ENCODE measurements at places on chromosomes 6 and 20.
A peak's percentile ranks its signal among the peaks of the same experiment; 100 is the strongest.

DNA sequence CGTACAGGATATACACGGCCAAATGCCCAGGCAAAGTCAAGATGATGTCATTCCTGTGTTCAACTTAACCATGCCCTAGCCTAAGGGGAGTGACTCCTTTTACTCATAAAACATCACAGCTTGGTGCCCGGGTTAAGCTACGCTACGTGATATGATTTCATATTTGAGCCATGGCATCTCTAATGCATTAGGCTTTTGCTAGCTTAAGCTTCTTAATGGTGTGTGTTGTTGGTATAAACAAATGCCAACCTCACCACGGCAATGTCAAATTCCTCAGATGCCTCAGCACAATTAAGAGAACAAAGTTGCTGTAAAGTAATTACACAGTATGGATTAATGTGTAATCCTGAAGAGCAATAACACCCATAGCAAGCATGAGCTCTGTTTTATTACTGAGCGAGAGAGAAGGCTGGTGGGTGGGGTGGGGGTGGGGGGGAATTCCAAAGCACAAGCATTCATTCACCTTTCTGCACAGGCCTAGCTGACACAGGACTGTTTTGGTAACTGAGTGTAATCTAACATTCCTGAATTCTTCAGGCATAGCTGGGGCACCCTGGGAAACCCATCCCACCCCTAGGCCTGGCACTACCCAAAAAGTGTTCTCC lies 44.7 kb upstream of the CNKSR3 start:
- DNase-seq: no peak

GRCh38 chr6:119343167-119343566 lies 6.4 kb downstream of the MAN1A1 start:
- no peak for DNase-seq

DNA sequence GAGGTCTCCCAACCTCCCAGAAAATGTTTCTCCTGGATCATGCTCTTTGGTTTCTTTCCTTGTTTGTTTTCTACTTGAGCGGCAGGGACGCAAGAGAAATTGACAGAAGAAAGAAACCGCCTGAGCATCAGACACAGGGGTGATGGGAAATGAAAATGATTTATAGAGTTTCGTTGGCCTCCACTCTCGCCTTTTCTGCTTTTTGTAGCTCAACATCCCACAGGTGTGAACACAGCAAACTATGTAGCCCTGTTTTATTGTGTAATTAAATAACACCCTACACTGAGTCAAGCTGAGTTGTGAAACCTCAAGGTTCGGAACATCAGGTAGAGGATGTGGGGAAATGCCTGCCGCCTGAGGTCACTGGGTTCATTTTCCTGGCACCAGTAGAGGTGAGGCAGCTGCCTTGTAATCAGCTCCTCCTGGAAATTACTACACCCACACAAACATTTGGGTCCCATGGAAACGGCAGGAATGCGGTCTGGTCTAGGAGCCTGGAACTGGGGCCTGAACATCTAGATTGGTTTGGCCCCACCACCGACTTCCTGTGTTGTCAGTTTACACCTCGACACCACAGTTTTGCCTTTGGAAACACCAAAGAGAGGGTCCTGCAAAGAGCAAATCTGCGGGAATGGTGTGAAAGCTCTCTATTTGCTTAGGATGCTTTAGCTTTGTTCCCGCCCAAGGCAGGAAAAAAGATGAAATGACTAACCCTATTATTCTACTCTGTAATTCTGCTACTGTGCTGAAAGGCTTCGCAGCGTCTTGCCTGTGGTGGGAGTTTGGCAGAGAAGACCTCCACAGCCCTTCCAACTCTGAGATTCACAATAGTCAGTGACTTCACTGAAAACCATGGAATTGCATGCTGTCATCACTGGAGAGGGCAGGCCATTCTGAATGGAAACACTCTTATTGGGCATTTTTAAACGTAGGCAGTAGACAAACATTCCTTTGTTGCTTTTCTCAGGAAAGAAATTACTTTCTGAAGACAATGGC lies 53.0 kb downstream of the ADAT2 start:
- peak; percentile 79 for DNase-seq

DNA sequence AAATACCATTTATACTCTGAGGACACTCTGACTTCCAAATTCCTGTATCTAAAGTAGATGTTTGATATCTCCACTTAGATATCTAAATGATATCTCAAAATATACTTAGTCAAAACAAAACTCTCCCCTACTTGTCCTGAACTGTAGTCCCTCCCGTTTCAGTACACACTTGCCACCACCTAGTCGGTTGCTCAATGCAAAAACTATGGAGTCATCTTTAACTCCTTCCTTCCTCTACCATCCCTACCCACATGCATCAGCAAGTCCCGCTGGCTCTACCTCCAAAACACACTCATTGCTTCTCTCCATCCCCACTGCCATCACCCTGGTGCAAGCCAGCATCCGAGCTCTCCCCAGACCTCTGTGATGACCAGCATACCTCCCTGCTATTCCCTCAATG lies 13.2 kb downstream of the STX7 start:
- no peak for DNase-seq

DNA sequence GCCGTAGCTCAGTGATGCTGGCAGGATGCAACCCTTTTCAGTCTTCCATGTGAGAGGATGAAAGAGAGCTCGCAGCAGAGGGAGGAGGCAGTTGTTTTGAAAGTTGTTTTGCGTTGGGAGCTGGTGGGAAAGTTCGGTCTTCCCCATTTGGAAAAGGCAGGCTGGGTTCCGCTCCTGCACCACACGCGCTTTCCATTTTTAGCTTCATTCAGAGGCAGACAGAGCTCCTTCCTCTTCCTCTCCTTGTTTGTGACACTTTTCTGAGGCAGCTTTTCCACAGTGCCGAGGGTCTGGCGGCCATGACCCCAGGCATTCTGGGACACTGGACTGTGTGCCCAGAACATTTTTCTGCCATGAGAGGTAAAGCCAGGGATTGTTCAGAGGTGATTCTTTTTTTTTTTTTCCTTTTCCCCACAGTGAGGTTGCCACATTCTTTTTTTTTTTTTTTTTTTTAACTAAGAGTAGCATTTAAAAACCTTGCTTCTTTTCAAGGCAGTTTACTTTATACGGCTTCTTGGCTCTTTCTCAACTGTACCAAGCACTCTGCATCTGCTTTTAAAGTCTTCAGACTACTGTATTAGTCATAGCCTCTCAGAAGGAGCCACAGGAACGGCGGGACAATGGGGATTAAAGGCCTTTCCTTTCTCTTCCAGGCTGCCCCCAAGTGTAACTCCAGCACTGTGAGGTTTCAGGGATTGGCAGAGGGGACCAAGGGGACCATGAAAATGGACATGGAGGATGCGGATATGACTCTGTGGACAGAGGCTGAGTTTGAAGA lies 1.6 kb downstream of the PRDM1 start:
- DNase-seq: no peak

DNA sequence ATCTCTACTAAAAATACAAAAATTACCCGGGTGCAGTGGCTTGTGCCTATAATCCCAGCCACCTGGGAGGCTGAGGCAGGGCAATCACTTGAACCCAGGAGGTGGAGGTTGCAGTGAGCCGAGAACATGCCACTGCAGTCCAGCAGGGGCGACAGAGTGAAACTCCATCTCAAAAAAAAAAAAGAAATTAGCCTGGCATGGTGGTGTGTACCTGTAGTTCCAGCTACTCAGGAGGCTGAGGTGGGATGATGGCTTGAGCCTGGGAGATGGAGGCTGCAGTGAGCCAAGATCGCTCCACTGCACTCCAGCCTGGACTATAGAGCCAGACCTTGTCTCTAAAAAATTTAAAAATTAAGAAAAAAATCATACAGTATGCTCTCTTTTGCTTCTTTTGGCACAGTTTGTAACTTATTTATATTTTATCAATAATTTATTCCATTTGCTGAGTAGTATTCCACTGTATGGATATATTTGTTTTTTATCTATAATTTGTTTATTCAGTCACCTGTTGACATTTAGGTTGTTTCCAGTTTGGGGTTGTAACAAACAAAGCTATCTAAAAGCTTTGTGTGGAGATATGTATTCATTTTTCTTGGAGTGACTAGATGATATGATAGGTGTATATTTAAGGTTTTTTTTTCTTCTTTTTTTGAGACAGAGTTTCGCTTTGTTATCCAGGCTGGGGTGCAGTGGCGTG lies 8.0 kb upstream of the MYBL2 start:
- DNase-seq: no peak

GRCh38 chr6:12343122-12343439 lies 52.9 kb downstream of the EDN1 start:
- DNase-seq: no peak

GRCh38 chr6:2185466-2185865 lies 59.9 kb downstream of the GMDS start:
- no peak for DNase-seq

DNA sequence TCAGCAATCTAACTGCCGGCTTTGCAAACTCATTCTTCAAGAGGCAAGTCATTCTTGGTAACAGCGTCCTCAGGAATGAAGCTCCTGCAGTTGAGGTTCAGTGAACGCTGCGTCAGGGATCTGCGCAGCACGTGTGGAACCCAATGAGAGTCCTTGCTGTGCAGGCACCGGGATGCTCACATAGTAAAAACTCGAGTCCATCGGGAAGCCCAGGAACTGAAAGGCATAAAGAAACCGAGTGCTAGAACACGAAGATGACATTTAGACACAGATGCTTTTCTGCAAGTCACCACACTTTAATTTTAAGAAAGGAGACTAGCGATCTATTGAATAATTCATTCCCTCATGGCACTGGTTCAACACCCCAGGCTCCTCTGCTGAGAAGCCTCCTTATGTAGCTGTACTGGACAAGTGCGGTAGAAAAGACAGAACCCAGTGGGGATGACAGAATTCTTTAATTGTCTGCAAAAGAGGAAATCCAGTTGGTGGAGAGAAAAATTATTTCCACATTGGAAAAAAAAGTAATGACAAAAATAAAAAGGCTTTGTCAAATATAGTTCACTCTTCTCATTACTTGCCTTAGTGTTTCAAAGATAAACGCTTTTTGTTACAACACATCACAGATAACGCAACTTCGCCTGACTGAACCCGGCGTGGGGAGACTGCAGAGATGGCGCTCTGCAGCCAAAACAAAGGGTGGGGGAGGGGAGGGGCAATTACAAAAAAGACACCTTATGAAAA lies 1.9 kb upstream of the AFDN start:
- no peak for DNase-seq

- no peak for DNase-seq
These were observed 33.5 kb upstream of the MCM3 start for GRCh38 chr6:52317841-52318581.

GRCh38 chr6:83928286-83928685 lies 68.8 kb downstream of the CYB5R4 start:
- no peak for DNase-seq

DNA sequence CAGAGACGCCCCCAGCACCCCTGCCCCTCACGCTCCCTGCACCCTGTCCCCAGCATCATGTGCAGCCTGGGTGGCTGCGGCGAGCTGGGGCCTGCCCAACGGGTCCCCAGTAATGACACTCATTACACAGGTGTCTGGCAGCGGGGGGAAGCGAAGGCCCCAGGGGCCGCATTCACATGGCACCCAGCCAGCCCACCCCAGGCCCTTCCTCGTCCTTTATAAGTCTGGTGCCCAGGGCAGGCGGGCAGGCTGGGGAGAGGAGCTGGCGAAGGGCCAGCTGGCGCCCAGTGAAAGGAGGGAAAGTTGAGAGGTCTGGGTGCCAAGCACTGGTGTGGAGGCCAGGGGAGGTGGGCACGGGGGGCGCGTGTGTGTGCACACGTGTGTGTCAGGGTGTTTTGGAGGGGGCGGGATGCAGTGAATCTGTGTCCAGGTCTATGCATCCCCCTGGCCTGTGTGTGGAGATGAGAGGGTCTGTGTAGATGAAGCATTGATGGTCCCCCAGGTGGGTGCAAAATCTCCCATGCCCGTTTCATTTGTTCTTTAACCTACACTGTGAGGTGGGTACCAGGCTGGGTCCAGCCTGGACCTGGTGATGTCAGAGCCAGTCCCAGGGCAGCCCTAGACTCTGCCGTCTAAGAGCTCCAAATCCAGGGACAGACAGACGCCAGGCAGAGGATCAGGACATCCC lies 105.3 kb downstream of the CEBPB start:
- no peak for DNase-seq

DNA sequence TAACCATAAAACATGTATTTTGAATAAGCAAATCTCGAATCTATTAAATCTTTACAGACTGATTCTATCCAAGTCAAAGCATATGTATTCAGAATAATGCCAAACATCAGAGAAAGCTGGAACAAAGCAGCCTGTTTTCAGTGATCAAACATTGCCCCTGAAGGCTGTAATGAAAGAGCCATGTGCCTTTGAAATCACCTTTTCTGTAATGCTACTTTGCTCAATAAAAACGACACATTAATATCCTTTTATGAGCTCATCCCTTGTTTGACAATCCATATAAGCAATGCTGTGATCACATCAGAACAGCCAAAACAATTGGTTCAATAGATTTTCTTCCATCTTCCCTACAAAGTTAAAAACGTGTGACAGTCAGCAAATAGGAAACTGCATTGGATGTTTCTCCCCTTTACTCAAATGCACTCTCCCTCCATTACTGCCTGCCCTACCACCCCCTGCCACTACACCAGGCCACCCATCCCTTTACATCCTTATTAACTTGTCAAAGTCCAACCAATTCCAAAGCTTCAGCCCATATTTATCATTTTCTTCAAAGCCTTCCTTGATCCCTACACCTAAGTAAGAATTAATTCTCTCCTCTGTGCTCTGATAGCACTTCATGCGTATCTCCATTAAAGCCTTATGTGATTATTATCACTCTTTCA lies 42.0 kb downstream of the THEMIS start:
- no peak for DNase-seq

DNA sequence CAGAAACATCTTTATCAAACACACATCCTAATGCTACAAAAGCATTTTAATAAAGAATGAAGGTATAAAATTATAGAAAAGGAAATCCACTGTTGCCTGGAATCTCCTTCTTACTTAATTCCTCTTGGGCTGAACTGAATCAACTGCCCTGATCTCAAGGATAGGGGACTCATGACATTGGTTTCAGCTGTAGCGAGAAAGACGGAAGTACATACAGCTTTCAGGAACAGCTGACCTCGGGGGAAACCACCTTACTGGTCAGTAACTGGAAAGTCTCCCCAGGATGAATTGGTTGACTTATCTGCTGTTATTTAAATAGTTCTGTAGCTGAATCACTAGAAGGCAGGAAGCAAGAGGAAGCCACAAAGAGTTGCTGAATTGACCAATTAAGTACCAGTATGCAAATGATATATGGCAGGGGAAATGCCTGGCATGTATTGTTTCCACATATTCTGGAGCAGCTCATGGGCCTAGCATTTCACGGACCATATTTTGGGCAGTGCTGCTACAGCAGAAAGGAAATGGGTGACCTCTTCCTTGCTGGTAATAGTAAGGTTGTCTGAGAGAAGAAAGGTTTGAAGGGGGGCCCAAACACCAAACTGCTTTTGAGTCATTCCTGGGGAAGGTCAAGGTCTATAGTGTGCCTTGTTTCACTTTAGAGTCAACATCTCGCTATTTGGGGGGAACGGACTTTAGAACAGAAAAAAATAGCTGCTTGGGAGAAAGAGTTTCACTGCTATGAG lies 43.7 kb upstream of the MAP7 start:
- DNase-seq: no peak

- no peak for DNase-seq
These were observed 129.7 kb upstream of the UFL1 start for GRCh38 chr6:96391776-96392360.

GRCh38 chr20:40851051-40851450 lies 162.0 kb upstream of the MAFB start:
- DNase-seq: no peak

Data from suprapubic skin (tissue), 4 donors.